NCI-H187 (cell line): ENCODE measurements at places on chromosomes 11 and 22.

GRCh38 chr11:62842171-62842741 is 2.9 kb upstream of the WDR74 start:
- DNase-seq = peak; percentile 63

- peak; percentile 36 for DNase-seq
Observed at GRCh38 chr22:50507421-50507990, at the start of gene LMF2. LMF2 (minus strand) TSS chr22:50507702; CDS start chr22:50507675, 27 bp downstream.

DNA sequence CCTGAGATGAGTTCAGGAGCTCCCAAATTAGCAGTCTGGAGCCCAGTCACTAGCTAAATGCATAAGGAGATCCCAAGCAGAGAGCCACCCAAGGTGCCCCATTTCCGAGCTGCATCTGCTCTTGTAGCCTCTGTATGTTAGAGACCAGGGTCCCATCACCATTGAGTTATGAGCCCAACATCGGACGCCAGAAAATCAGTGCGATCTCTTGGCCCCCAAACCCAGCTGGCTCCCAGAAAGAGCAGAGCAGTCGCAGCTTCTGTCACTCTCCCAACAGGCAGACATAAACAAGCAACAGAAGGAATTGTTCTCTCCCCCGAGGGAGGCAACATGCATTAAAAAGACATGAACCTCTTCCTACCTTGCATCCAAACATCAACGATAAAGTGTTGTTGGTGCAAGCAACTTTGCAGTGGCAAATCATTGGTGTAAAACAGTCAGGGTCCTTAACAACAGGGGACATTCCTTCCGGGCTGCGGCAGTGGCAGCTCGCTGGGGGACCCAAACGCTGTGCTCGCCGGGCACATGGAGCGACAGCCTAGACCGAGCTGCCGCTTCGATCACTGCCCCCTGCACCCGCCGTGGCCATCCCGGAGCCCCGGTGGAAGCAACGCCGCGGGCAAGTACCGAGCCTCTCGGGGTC is 907.1 kb downstream of the DLG2 start:
- DNase-seq = no peak

- DNase-seq = no peak
Observed at GRCh38 chr11:6194065-6194581, 4.9 kb upstream of the OR52W1 start.

DNA sequence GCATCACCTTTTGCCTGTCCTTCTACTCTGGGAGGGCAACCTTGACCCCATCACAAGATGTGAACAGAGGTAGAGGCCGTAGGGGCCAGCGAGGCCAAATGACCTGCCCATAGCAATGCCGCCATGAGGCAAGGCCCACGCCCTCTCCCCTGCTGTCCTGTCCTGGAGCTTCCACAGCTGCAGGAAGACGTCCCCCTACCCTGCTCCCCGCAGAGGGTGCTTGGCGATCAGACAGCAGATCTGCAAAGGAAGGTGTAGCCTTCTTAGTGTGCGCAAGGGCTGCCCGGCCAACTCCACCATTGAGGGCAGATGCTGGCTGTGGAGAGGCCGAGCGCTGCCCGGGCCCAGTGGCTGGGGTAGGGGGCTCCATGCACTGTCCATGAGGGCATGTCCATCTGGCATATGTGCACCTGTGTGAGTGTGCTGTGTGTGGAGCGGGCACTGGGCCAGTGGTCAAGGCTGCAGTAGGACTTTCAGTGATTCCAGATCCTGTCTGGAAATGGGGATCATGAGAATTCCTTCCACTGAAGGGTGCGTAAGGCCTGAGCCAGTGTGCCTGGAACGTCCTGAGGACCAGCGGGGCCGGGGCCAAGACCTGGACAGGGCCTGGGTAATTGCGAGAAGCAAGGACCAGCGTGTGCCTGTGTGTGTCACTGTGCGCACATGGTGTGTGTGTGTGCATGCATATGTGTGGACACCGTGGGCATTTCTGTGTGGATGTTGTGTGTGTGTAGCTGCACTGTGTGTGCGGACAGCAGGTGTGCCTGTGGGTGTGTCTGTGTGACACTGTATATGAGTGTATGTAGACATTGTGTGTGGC is 11.0 kb downstream of the TRPM5 start:
- DNase-seq = no peak

DNA sequence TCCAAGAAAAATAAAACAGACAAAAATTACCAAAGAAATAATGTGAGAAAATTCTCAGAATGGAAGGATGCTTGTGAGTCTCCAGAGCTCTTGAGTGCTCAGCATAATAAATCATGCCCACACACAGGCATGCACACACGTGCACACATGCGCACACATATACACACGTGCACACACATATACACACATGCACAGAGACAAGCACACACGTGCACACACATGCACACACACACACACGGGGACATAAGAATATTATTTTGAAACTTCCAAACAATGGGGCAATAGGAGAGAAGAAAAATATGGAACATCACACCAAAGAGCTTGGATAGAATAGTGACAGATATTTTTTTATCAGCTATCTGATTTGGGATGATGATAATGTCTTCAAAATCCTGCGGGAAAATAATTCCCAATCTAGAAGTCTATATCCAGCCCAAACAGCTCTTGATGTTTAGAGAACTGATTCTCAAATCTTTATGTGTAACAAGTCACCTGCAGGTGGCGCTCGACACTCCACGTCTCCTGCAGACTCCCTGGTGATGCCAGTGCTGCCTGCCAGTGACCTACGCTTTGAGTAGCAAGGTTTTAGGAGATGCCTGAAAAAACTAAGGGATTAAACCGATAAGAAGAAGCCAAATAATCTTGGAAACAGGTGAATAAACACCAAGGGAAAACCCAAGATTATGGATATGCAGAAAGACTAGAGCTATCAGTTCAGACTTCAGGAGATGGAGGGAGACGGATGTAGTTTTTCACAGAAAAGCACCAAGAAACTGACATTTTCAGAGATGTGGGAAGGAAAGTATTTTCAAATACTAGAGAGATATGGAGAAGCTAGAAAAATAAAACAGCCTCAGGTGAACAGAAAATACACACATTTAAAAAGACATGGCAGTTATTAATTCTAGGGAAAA is 743.6 kb downstream of the ETS1 start:
- DNase-seq = peak; percentile 52

DNA sequence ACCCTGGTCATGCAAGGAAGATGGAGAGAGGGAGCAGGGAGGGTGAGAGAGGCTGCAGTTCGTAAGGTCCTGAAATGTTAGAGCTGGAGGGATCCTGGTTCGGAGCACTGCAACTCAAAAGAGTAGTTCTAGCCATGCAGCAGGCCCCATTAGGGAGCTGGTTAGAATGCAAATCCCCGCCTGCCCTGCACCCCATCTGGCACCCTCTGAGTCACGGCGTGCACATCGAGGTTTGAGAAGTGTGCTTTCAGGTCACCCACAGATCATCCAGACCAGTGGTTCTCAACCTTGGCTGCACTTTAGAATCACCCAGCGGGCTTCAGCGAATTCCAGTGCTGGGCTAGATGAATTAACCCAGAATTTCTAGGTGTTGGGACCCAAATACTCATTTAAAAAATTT is 48.2 kb downstream of the ST3GAL4 start:
- DNase-seq = no peak

GRCh38 chr11:41119484-41119883 is 340.0 kb downstream of the LRRC4C start:
- no peak for DNase-seq

GRCh38 chr22:19809741-19810140 is 44.9 kb downstream of the GNB1L start:
- no peak for DNase-seq

- DNase-seq = no peak
Observed at GRCh38 chr22:20964090-20964798, 2.8 kb upstream of the AIFM3 start.

- no peak for DNase-seq
Observed at GRCh38 chr11:82927264-82927880, 25.8 kb downstream of the DDIAS start.

- no peak for DNase-seq
Observed at GRCh38 chr11:20617346-20618005, 18.1 kb downstream of the SLC6A5 start.

DNA sequence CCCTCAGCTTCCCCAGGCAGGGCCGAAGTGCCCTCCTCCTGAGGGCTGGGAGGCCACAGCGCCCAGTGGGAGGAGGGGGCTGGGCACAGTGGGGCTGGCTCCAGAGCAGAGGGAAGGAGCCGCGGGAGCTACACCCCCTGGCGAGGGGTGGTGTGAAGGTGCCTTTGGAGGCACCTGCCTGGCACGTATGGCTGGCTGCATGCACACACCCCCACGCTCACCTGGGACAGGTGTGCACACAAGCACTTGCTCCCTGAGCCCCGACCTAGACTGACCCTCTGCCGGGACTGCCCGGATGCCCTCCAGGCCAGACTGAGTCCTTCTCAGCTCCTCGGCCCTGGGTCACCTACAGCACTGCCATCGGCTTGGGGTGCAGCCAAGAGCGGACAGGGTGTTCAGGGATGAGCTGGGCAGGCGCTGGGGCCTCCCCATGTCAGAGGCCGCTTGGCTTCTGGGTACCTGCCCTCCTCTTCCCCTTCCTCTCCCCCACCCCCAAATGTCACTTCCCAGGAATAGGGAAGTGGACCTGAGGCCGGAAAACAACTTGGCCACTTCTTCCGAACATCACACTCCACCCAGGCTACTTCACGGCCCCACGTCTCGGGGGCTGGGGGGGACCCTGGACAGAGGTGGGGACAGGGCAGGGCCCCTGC is 7.4 kb upstream of the PIM3 start:
- no peak for DNase-seq

DNA sequence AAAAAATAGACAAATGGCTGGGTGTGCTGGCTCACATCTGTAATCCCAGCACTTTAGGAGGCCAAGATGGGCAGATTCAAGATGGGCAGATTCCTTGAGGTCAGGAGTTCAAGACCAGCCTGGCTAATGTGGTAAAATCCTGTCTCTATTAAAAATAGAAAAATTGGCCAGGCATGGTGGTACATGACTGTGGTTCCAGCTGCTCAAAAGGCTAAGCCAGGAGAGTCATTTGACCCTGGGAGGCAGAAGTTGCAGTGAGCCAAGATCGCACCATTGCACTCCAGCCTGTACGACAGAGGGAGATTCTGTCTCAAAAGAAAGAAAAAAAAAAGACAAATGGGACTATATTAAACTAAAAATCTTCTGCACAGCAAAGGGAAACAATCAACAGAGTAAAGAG is 55.4 kb downstream of the USP35 start:
- DNase-seq = no peak

- no peak for DNase-seq
Observed at GRCh38 chr11:70099578-70100279, 21.6 kb downstream of the ANO1 start.

GRCh38 chr11:80849253-80849652 is 1408.4 kb upstream of the TENM4 start:
- DNase-seq = no peak

GRCh38 chr11:125147280-125147679 is 17.3 kb upstream of the PKNOX2 start:
- no peak for DNase-seq
